LHCN-M2 (cell line): ENCODE measurements at places on chromosomes 5 and 9.

GRCh38 chr5:51378448-51379330 is 4.6 kb upstream of the ISL1 start:
- no peak for DNase-seq

DNA sequence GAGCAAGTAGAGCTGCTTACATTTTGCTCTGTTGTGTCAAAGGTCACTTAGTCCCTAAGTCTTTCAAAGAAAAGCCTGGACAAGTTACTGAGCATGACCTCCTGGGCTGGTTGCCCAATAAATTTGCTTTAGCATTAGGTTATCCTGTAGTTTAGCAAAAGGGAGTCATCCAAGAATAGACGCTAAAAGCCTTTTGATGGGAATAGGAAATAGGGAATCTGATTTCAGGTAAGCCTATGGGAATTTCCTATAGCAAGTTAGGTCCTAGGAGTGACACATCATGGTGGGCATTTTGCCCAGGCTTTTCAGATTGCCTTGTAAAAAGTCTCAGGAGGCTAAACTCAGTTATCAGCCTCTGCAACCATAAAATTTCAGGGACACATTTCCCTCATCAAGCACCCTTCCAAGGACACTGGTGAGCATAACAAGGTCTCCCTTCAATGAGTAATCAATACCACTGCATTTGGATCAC is 67.6 kb upstream of the RANBP3L start:
- no peak for DNase-seq

GRCh38 chr5:87340716-87341115 is 72.0 kb downstream of the CCNH start:
- peak; percentile 35 for DNase-seq

DNA sequence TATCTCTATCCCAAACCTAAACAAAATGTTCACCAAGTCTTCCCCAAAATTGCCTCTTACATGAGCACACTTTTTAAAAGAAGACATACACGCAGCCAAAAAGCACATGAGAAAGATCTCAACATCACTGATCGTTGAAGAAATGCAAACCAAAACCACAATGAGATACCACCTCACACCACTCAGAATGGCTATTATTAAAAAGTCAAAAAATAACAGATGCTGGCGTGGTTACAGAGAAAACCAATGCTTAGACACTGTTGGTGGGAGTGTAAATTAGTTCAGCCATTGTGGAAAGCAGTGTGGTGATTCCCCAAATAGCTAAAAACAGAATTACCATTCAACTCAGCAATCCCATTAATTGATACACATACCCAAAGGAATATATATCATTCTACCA is 83.8 kb downstream of the SEMA5A start:
- no peak for DNase-seq

DNA sequence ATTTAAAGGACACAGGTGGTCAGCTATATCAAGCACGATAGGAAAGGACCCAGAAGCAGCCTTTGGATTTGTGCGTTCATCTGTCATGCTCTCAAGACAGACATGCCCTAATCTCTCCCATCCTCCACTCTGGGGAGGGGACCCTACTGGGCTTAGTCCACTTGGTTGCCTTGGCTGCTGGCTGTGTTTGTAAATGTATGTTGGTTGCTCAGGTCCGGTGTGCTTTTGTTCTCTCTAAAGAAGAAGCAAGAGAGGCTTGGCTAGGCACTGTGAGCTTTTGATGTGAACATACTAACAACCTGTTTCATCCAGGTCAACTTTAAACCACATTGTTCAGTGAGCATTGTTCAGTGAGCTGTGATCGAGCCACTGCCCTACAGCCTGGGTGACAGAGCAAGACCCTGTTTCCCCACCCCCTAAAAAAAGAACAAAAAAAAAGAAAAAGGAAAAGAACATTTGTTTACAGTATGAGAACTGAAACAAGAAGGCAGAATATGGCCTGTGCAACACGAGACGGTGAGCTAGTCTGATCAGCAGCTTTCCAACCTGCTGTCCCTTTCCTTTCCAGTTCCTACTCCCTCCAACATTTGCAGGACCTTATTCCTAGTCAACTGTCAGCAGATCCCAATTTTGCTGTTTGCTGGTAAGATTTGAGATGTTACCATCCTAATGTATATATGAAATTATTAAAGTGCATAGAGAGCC is 228.3 kb downstream of the ARHGAP26 start:
- no peak for DNase-seq

- no peak for DNase-seq
Observed at GRCh38 chr9:104276709-104277245, 182.7 kb downstream of the SMC2 start.

- no peak for DNase-seq
Observed at GRCh38 chr9:90958328-90958727, 156.7 kb downstream of the SYK start.

DNA sequence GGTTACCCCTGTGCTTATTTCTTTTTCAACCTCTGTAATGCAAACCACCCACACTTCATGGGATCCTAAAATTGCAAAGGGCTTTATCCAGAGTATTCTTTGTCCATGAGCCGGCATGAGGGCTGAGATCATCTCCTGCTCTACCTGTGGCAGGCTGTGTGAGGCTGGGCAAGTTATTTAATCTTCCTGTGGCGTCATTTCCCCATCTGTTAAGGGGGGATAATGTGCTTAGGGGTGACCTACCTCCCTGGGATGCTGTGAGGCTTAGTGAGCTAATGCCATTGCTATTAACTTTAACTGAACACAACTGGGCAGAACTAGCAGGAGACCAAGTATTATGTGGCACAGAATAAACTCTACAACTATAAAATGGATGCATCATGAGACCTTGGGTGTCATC is 17.0 kb downstream of the FRMPD1 start:
- peak; percentile 35 for DNase-seq

GRCh38 chr5:83072966-83073365 is 4.2 kb downstream of the TMEM167A start:
- DNase-seq, result no peak

DNA sequence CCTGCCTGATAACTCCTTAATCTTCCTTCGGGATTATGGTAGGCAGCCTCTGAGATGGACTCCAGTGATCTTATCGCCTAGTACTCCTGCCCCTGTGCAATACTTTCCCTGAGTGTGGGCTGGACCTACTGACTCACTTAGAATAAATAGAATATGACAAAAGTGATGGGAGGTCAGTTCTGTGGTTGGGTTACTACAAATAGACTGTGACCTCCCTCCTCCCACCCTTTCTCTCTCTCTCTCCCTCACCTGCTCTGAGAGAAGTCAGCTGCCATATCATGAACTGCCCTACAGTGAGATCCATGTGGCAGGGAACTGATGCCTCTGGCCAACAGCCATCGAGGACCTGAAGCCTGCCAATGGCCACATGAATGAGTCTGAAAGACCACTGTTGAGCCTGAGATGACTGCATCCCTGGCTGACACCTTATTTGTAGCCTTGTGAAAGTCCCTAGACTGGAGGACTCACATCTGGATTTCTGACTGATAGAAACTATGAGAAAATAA is 31.7 kb downstream of the NRG2 start:
- peak; percentile 46 for DNase-seq

- no peak for DNase-seq
Observed at GRCh38 chr9:21322911-21323461, 12.2 kb downstream of the KLHL9 start.

GRCh38 chr9:83800236-83801033 is 17.1 kb downstream of the GKAP1 start:
- DNase-seq, result no peak

- peak; percentile 86 for DNase-seq
Observed at GRCh38 chr9:73180403-73180802, 28.7 kb downstream of the ANXA1 start.

- DNase-seq, result peak; percentile 55
Observed at GRCh38 chr5:139690064-139690802, 42.1 kb downstream of the CXXC5 start.

GRCh38 chr5:138963763-138964371 is 88.7 kb upstream of the LRRTM2 start:
- no peak for DNase-seq

- DNase-seq, result no peak
Observed at GRCh38 chr5:119409235-119409815, 43.0 kb upstream of the HSD17B4 start.

GRCh38 chr9:98743818-98744611 is 35.3 kb upstream of the GABBR2 start:
- no peak for DNase-seq

DNA sequence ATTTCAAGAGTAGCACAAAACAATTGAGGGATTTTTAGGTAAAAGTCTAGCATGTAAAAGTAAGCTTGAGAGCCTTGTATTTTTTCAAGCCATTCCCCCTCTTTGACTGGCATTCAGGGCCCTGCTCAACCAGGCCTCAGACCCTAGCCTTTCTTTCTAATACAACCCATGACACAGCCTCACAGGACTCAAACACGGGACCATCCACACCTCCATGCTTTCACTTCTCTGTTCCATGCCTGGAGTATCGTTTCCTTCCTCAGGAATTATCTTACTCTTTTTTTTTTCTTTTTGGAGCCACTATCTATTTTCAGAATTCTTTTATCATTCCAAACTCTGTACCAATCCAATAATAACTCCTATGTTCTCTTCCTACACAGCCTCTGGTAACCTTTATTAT is 560.2 kb upstream of the CLINT1 start:
- no peak for DNase-seq

DNA sequence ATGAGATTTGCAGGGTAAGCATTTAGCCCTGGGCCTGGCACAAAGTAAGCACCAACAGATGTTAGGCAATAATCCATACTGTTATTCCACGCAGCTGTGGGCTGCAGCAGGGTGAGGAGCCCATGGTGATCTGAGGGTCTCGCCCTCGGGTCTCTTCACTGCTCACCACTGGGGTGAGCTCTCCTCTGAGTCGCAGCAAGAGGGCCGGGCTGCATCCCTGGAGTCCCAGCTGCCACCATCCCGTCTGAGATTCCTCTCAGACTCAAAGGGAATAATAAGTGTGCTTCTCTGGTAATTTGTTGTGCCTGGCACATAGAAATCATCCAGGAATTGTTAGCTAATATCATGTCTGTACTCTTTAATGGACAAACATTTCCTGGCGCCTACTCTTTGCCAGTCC is 6.9 kb downstream of the NKX2-5 start:
- no peak for DNase-seq

DNA sequence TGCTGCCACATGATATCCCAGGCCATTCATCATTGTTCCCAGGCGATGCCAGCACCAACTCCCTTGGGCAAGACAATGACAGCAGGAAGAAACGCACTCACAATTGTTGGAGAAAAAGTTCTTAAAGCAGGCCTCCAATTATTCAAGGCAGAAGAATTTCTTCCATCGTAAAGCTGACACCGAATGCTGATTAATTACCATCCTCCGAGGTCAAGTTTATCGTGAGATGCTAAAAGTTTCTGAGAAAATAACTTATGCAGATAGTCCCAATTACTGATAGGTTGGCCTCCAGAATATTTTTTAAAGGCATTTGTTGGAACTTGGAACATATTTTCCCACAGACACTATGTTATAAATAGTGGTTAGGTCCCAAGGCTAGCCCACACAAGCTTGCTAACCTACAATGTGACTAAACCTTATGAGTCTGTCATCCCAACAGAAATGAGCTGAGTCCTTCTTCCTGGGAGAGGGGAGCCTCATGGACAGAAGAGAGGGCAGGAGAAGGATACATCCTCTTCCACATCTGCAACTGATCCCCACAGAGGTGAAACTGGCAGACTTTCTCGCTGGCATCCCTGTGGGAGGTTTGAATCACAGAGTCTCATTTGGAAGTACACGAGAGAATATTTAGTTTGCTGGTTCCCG is 202.4 kb upstream of the TBC1D2 start:
- no peak for DNase-seq

DNA sequence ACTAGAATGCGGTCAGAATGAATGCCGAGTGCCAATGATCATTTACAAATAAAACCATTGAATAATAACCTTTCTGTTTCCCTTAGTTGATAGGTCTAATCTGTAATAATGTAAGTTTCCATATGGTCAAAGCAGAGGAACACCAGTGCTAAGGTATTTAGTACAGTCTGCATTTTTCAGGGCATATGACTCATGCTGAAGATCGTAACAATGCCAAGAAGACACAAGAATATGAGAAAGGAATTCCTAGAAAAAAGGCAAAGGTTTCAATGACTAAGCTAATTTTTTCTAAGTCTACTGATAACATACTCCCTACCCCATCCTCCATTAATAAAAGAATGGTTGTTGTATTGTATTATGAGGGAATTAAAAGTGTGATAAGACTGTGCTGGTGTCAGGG is 2.8 kb downstream of the OR1L8 start:
- peak; percentile 26 for DNase-seq

DNA sequence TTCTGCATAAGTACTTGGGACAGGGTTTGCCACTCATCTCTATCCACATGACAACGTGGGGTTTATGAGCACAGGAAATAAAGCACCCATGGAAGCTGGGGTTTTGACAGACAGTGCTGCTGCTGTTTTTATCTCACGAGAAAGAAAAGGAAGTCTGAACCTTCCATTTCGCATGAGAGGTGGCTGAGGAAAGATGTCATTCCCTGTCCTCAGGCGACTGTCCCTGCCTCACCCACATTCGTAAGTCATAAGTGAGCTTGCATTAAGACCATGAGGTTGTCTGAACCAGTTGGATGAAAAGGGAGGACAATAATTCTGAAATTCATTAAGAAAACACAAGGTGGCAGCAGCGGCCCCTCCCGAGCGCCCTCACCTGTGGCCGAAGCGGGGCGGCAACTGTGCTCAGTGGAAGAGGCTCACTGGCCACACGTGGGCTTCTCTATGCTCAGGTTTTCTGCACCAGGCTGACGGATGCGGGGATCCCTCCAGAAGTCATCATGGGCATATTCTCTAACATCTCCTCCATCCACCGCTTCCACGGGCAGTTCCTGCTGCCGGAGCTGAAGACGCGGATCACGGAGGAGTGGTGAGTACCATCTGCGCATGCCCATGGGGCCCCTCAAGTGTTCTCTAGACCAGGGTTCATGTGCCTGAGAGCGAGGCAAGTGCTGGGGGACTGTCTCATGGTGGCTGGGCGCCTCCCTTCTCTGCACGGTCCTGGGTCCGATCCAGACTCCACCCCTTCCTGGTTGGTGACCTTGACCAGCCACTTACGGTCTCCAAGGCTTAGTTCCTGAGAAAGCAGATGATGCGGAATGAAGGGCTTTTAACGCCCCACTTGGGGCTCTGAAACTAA is 54.7 kb upstream of the SUSD3 start:
- DNase-seq, result peak; percentile 10

DNA sequence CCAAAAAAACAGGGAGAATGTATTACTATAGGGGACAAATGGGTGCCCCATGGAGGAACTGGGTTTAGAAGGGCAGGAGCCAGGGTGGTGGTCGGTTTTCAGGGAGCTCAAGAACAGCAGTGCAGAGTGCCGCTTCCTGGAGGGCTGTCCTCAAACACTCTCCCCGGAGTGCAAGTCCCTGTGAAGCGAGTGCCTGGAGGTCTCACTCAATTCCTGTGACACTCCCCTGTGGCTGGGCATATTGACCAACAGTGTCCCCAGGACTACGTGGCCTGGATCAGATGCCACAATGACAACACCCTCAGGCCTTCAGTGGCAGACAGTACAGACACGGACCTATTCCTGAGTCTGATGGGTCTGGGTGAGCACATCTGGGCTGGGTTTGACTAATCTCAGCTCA is 412.1 kb upstream of the IRX2 start:
- DNase-seq, result no peak

- DNase-seq, result no peak
Observed at GRCh38 chr9:7729371-7730163, 70.0 kb downstream of the DMAC1 start.
